Stimulated activated CD8-positive, alpha-beta memory T cell treated with anti-CD3 and anti-CD28 coated beads, Interleukin-15, amount 100 ng/mL, for 1 hour (primary cell): ENCODE measurements at places on chromosomes 5 and 9.

- DNase-seq: no peak
Observed at GRCh38 chr9:84305497-84306131, 34.9 kb downstream of the SLC28A3 start.

GRCh38 chr9:131889437-131890251 lies 149.8 kb upstream of the RAPGEF1 start:
- DNase-seq: no peak

DNA sequence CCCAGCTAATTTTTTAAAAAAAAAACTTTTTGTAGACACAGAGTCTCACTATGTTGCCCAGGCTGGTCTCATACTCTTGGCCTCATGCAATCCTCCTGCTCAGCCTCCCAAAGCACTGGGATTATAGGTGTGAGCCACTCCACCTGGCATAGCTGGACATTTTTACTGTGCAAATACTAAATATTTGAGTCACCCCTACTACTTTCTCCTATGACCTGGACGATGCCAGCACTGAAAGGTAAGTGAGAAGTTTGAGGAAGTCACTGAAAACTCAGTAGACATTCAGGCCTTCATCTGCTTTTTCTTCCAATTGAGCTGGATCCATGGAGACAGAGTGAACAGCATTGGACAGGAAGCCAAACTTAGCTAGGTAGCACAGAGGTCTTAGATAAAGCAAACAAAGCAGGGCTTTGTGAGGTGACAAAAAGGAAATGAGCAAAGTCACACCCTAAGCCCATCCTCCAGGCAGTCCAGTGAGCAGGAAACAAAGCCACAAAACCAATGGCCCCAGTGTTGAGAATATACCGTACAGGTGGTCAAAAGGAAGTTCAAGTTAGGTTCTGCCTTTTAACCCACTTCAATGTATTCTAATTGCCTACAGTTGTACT lies 192.6 kb upstream of the RASA1 start:
- no peak for DNase-seq

- no peak for DNase-seq
Observed at GRCh38 chr5:146399481-146399880, 47.7 kb upstream of the TCERG1 start.

DNA sequence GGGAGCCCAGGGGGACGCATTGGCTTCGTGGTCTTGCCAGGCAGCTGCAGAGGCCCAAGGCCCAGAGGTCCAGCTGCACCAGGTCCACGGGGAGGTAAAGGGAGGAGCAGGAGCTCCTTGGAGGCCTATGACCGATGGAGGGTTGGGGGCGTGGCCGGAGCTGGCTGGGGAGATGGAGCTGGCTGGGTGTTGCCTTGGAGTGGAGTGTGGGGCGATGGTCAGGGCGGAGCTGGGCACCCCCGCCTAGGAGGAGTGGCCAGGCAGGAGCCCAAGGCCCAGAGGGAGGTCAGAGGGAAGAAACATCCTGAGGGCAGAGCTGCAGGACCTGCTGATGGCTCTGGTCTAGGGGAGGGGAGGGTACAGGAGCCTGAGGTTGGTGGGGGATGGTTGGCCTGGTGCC lies 44.6 kb downstream of the KCNT1 start:
- no peak for DNase-seq

- DNase-seq: no peak
Observed at GRCh38 chr9:108662956-108663355, 192.8 kb downstream of the ACTL7B start.

GRCh38 chr5:131460867-131461572 lies 174.0 kb downstream of the RAPGEF6 start:
- no peak for DNase-seq

- no peak for DNase-seq
Observed at GRCh38 chr5:1896602-1897376, 14.1 kb upstream of the IRX4 start.

DNA sequence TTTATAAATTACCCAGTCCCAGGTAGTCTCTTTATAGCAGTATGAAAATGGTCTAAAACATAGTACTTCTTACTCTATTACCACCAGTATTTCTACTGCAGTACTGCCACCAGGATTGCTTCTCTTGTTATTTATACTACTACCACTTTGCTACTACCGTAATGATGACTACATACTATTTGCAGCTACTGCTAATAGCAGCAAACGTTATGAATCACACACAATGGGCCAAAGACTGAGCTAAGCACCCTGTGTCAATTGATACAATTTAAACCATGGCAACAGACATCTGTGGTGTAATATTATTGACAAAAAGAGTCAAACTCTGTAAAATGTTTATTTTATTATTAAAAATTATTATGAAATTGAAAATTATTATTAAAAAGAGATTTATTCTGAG lies 15.3 kb upstream of the KIF12 start:
- no peak for DNase-seq

- DNase-seq: no peak
Observed at GRCh38 chr5:100791391-100791790, 111.7 kb downstream of the ST8SIA4 start.

DNA sequence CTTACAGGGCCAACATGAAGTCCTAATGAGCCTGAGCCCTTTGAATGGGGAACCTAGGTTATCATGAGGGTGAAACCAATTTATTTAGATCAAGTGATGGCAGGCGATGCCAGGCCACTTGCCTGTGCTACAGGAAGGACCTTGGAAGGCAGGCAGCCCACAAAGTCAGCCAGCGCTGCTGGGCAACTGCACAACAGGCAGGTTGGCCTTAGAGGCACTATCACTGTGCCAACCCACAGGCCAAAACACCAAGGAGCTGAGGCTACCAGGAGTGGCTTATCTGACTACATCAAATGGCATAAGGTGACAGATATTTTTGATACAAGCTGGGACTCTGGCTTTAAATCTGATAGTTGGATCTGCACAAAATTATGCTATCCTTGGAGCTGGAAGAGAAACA lies 319.1 kb downstream of the NTRK2 start:
- no peak for DNase-seq

- DNase-seq: no peak
Observed at GRCh38 chr9:128361296-128361985, 9.7 kb upstream of the URM1 start.

DNA sequence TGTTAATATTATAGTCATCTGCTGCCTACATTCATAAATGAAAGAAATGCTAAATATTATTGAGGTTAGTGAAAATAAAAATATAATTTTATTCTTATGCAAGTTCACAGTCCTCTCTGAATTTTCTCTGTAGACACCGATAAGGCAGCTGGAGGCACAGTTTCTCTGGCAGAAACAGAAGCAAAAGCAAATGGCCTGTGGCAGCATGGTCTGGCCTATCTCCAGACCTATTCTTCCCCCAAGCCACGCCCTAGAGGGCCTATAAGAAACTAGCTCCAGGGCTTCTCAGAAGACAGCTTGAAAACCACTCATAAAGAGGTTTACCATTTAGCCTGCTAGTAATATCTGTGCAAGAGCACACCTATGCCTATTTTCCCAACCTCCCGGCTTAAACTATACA lies 28.4 kb downstream of the MRPS27 start:
- no peak for DNase-seq

DNA sequence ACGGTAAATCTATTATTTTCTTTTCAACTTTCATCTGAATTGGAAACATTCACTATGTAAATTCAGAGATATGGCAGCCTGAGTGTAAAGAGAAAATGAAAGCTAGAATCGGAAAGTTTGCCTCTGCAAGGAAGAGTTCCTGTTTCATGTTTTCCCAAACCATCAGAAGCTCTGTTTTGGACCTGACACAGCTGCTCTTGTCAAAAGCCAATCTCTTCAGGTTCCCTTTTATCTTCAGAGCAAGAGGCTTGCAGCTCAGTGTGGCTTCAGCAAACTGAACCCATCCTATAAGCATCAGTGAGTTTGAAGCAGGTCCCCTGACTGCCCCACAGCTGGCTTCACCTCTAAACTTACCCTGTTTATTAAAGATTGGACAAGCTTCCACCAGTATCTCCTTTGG lies 1099.7 kb downstream of the DTWD2 start:
- DNase-seq: no peak
